ENCODE measurements at places on chromosomes 6 and 20.

DNA sequence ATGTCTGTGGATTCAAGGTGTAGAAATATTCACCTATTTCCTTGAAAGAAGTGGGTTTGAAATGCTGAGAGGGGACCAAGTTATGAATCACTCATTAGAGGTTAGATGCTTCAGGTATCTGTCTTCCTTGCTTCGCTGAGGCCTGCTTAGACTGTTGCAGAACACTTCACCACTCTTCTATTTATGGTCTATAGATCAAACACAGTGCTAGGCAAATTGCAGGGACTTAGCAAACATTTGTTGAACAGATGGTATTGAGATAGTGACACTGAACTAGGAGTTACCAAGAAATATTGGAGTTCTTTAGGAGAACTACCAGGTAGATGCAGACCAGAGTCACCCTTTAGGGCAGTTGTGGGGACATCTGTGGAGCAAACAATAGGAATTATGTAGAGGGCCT, 123.8 kb downstream of the RFPL4B start:
- no peak for DNase-seq

DNA sequence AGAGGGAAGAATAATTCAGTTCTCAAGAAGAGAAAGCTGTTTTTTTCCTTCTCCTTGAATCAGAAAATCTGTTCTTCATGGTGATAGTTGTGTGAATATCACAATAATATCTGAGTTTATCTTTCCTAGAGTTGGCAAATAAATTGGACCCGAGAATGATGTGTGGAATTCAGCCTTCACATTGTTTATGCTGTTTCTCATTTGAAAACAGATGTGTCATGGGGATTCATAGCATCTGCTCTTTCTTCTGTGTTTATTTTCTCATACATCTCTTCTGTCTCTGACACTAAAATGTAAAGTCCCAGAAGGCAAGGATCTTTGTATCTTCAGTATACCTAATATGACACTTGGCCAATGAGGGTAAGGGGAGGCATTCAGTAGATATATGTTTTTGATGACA, 103.6 kb upstream of the SGK1 start:
- no peak for DNase-seq

DNA sequence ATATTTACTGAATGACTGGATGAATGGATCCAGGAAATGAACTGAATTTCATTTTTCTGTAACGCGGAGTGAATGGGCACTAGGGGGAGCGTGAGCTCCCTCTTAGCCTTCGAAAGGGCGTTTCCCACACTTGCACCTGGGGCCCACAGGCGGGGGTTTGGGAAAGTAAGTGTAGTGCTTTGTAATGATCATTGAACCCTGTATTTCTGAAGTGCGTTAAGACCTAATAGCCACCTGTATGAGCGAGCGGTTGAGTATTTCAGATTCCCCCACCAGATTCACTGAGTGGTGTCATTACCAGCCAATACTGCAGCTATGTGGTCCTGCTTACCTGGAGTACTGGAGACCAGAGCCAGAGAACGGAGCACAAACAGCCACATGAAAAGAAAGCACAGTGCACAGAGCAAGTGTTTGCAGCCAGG, 10.5 kb downstream of the SYTL3 start:
- peak; percentile 43 for DNase-seq

DNA sequence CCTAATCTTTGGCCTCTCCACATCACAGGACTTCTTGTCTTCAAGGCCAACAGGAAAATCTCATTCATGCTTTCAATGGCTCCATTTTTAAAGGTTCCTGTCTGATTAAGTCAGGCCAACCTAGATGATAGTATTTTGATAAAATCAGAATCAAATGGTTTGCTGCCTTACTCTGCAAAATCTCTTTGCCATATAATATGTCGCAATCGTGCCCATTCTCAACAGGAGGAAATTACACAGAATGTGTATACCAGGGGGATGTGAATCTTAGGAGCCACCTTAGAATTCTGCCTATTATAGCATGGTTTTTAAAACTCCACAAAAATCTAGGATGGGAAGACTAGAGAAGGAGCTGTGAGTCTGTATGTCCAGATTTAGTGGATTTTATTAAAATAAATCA, 612.9 kb upstream of the MAN1A1 start:
- DNase-seq, result no peak

DNA sequence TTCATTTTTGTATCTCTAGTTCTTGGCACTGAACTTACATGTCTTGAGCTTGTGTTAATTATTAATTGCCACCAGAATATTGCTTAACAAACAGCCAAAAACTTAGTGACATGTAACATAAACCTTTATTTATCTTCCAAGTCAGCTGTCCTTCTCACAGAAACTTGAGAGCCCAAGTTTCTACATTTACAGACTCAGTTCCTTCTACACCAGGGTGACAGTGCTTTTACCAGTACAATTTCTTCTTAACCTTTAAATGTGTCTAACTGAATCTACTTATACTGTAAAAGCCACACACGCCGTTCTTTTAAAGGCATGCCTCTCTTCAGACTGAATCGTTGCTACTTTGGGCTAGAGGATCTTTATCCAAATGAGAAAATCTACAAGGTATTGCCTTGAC, 539.2 kb downstream of the GRIK2 start:
- no peak for DNase-seq

DNA sequence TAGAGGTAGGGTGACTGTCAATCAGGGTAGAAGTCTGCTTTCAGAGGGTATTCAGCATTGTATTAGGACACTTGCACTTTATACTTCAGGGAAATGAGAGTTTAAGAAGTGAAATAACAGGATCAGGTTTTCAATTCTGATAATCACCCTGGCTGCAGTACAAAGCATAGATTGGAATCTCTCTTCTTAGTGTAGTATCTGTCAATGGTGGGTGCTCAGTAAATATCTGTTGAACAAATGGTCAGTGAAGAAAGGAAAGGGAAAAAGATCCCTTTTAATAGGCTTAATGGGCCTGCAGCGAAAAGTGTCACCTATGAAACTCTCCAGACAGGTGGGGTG, 18.7 kb downstream of the TUBB2B start:
- no peak for DNase-seq

GRCh38 chr6:15305496-15305895, 59.6 kb downstream of the JARID2 start:
- DNase-seq, result no peak

DNA sequence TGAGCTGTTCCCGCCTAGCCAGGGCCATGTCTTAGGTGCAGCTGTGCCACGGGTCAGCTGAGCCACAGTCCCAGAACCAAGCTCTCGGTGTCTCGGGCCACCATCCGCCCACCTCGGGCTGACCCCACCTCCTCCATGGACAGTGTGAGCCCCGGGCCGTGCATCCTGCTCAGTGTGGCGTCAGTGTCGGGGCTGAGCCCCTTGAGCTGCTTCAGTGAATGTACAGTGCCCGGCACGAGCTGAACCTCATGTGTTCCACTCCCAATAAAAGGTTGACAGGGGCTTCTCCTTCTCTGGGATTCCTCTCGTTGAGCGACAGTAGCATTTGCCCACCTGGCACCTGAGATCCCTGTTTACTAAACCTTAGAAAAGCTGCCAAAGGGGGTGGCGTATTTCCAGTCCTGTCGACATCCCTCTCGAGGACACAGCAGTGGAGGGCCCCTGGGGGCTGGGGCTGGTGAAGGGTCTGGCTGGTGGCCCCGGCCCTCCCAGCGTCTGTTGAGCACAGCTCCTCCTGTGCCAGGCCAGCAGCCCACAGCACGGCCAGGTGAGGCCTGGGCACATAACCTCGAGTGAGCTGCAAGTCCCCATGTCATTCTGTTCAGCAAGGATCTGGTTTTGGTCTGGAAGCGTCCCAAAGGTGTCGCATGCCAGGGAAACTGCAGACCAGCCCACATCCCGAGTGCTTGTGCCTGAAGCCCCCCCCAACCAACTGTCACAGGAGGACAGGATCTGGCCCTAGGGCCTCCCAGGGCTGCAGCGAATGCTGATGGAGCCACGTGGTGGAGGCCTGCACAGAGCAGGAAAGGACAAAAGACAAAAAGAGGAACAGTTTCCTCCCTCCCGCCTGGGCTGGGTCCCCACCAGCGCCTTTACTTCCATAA, 21.2 kb upstream of the PYGB start:
- DNase-seq, result no peak

DNA sequence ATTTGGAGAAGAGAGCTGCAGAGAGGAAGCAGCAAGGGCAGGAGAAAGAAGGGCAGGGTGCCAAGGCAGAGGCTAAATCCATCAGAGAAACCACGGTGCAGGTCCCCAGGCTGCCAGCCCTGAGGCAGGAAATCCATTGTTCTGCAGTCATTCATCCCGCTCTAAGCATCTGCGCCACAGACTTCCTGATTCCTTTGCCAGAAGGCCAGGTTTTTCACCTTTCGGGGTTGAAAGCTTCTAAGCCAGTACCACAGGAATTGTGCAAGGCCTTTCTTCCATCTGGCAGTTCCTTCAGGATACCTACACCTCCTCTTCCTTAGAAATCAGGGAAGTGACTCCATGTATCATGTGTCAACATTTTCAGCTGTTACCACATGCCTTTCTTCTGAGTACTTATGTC, 45.6 kb downstream of the ADGRF5 start:
- peak; percentile 23 for DNase-seq

DNA sequence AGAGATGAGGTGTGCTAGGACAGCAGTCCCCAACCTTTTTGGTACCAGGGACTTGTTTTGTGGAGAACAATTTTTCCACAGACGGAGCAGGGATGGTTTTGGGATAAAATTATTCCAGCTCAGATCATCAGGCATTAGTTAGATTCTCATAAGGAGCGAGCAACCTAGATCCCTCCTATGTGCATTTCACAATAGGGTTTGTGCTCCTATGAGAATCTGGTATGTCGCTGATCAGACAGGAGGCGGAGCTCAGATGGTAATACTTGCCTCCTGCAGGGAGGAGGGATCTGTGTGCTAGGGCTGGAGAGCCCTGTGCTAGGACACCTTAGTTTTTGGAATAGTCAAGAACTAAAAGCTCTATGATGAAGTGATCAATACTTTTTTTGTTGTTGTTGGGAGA, 2.5 kb downstream of the SMIM13 start:
- DNase-seq, result peak; percentile 37

- DNase-seq, result no peak
Measured at GRCh38 chr20:1917786-1918185, 22.6 kb downstream of the SIRPA start.

- DNase-seq, result no peak
Measured at GRCh38 chr6:25280344-25281074, 1.3 kb downstream of the CARMIL1 start.

GRCh38 chr6:122405417-122405816, 6.0 kb downstream of the HSF2 start:
- DNase-seq, result no peak

Measured in 8988T (cell line).